ENCODE measurements at places on chromosomes 5 and 9. TPM values are rescaled to one million over a fixed set of nuclear protein-coding genes. Genes with fewer than 3 reads are reported as not detected.
A peak's percentile ranks its signal among the peaks of the same experiment; 100 is the strongest.

Gene PCDHA12
- total RNA-seq: 5.6 TPM

Gene SLC36A3
- total RNA-seq: not detected

Gene TUSC1
- total RNA-seq: 13.7 TPM

DNA sequence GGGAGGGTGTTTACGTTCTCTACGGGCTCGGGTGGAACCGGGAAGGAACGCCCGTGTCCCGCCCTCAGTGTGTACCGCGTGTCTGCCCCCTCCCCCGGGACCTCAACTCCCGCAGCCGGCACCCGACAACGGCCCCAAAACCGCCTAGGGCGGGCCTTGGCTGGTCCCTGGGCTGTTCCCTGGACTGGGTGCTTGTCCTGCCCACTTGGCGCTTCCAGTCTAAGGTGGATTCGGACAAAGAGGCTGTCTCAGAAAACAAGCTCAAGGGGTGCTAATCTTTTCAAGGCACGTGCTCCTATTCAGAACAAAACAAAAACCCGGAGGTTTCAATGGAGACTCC, 379 bp upstream of the CLK4 start:
- DNase-seq: no peak

GRCh38 chr9:8168916-8169438, 369.4 kb upstream of the DMAC1 start:
- no peak for DNase-seq

- DNase-seq: no peak
Measured at GRCh38 chr5:134447815-134448520, 36.3 kb upstream of the CDKN2AIPNL start.

DNA sequence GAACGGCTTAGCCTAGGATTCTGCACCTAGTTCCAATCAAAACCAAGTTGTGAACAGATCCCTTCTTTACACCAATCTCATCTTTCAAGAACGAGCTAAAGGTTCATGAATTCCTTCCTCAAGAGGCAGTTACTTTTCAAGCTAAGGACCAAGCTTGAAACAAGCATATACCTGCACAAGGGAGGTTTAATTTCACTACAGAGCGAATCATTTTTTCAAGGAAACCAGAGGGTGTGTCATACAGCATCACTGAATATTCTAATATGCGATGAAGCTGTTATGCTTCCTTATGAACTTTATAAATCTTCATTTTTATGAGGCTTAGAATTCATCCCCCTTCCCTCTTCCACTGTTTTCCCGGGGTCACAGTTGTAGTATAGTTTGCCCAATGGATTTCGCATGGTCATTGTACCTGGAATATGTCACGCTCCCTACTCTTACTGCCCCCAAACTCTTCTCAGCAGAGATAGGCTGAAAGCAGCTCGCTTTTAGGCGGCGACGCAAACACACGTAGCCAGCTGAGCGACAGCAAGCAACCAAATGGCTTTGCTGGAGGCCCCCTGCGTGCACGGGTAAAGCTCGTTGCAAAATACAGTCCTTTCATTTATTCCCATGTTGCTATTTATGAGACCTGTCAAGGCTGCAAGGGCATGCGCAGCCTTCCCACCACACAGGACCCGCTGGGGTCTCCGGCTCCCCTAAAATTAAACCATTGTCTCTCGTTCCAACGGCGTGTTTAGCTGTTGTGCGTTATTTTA, 832 bp downstream of the LMBRD2 start:
- peak; percentile 18 for DNase-seq

All from NCI-H460 (cell line).